ENCODE measurements at places on chromosomes 13 and 19.

- DNase-seq = no peak
Observed at GRCh38 chr13:109131698-109132257, 502.4 kb downstream of the MYO16 start.

- no peak for DNase-seq
Observed at GRCh38 chr13:77009011-77009410, 17.1 kb downstream of the CLN5 start.

DNA sequence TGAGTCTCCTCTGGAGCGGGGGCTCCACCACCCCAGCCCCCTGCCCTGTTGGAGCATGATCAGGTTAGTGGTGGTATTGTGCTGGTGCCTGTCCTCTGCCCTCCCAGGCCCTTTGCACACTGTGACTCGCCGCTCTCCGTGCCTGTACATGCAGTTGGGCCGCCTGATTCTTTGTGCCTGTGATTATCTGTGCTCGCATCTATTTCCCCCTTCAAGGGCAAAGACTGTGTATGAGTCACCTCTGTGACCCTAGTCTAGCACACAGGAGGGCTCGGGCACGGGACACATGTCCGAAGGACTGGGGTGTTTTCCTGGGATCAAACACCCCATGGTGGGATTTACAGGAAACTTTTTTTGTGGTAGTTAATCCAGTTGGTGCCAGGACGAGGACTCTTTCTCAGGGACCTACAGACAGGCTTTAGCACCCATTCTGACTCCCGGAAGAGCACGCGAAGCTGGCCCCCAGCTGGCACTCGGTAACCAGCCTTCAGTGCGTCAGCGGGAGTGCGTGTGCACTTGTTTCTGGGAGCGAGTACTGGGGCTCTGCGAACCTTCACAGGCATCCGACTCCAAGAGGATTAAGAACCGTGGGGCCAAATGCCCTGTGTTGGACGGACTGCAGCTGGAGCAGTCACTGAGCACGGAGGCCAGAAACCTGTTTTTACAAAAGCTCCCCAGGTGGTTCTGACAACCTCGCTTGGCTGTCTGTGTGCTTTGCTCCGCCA, 6.7 kb downstream of the PPP1R37 start:
- no peak for DNase-seq

DNA sequence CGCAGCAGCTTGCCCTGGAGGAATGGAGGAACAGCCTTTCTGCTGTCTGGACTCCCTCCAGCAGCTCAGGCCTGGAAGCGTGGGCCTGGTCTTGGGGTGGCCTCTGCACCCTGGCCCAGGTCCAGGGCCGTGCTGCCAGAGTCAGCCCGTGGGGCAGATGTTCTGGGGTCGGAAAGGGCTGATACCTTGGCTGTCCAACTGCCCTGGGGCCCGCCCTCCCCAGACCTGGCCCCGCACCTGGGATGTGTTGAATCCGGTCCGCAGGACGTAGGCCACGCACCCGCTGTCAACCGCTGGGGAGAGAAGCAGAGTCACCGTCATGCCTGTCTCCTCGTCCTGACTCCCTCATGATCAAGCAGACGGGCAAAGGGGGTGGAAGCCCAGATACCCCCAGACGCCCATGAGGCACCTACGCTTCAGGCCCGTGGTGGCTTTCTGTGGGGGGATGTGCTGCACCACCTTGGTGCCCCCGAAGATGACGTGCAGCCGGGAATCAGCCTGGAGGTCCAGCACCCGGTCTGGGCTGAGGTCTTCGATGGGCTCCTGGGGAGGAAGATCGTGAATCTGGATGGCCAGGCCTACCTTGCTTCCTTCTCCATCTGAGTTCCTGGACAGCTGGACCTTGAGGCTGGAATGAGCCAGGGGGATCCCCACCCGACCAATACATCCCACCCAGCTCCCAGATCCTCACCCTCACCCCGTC, 7.7 kb downstream of the ATP13A1 start:
- DNase-seq = no peak

DNA sequence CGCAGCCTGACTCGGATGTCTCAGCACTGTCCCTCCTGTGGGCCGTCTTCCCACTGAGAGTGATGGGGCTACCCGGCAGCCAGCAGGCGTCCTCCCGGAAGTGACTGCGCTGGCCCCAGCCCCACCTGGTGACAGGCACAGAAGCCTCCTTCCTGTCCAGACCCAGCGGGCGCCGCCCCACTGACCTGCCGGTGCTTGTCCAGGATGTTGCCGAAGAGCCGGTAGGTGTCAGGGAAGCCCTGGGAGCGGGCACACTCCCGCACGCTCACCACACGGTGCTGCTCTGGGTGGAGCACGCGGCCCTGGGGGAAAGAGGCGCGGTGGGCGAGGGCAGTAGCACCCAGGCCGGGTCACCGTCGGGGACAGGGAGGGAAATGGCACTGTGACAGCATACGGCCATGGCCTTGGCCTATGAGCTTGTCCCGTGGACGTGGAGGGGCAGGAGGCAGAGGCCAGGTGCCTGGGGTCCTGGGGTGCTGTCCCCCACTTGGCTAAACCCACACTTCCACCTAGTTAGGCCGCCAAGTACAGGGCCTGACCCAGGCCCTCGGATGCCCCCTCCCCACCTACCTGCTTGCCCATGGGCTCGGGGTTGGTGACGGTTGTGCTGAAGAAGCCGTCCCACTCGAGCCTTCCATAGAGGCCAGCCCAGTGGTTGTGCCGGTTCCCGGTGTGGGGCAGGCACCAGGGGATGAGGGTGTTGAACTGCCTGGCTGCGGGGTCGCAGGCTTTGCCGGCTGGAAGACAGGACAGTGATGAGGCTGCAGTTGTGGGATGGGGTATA, 16.0 kb upstream of the EIF3G start:
- no peak for DNase-seq

DNA sequence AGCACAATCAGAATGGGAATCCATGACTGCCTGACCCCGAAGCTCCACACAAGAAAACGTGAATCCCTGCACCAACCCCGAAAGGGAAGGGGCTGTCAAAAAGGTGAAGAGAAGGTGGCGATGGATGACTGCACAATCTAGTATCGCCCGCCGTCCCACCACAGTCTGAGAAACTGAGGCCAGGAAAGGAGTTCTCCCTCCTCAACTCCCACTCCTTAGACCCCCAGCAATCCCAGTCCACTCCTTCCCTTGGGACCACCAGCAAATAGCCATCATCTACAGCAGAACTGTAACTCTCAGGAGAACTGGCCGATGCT, 451 bp downstream of the NOSIP start:
- no peak for DNase-seq

- no peak for DNase-seq
Observed at GRCh38 chr13:39311619-39312018, 273.4 kb downstream of the NHLRC3 start.

- DNase-seq = no peak
Observed at GRCh38 chr13:113324398-113324797, 27.4 kb downstream of the LAMP1 start.

DNA sequence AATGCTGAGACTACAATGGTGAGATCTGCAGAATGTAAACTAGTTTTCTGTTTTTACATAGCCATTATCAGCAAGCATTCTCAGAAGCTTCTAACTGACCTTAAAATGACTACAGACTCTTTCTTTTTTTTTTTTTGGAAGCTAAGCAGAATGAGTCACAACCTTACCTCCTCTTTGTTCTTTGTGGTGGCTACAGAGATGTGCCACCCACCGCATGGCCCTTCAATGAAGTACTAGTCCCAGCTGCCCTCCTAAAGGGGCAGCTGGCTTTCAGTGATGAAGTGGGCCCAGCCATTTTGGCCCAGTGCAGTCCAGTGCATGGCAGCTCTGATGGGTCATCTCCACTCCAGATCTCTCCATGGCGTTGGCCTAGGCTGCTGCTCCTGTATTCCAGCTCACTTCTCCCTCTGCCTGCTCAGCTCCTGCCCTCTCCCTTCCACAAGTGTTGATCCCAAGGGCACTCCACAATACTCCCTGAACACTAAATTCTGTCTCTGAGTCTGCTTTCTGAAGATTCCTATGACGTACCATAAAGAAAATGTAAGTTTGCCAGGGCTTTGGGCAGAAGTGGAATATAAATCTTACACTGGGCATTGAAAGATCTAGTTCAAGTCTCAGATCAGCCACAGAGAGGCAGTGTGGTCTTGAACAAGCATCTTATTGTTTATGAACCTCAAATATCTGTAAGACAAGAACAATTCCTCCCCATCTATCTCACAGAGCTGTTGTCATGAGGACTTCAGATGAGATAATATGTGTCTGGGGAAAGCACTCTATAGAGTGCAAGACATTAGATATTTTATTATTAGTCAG, 85.6 kb downstream of the RXFP2 start:
- DNase-seq = no peak

Data from NCI-H2171 (cell line).